H1 (cell line): ENCODE measurements at places on chromosomes 7 and 10.

- DNase-seq: no peak
Observed at GRCh38 chr7:123655614-123656013, at the start of gene LMOD2. Gene LMOD2 (plus strand): TSS chr7:123655866. CDS start chr7:123655964, 98 bp downstream.

DNA sequence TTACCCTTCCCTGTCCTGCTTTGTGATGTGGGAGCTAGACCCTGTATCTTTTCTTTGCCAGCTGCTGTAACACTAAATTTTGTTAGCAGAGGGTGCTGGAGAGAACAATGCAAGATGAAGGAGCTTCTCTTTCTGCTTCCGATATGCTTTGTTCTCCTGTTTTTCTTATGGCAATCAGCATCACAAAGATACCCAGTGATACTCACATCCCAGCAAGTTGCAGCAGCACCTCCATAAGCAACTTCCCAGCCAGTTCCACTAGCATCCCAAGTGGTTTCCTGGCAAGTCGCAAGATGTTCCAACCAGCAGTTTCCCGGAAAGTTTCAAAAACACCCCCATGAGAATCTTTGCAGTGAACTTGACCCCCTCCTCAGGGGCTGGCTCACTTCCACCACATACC is 148.6 kb downstream of the IMMP2L start:
- DNase-seq: no peak

- DNase-seq: no peak
Observed at GRCh38 chr10:3347413-3348182, 175.0 kb upstream of the PITRM1 start.

DNA sequence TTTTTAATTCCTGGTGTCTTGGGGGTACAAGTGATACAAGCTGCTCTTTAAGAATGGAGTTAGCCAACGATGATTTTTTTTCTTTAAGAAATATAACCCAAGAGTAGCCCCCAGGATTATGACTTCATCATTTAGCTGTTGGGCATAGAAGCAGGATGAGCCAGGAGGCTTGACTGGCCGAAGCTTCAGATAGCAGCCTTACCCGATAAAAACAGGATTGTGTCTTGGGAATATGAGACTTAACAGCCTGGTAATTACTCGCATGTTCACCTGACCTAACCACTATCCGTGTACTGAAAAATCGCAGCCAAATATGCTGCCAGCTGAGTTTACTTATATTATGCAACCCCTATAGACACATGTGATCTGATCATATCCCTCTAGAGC is 346.0 kb upstream of the BMPER start:
- DNase-seq: no peak

GRCh38 chr10:98435178-98435577 is 11.6 kb downstream of the HPS1 start:
- DNase-seq: no peak

DNA sequence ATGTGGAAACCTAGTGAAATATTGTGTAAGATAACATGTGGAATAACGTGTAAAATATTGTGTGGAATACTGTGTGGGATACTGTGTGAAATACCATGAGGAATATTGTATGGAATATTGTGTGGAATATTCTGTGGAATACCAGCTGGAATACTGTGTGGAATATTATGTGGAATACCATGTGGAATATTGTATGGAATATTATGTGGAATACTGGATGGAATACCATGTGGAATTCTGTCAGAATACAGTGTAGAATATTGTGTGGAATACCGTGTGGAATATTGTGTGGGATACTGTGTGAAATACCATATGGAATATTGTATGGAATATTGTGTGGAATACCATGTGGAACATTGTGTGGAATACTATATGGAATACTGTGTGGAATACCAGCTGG is 134.6 kb upstream of the CHST15 start:
- DNase-seq: no peak

- DNase-seq: no peak
Observed at GRCh38 chr10:3760083-3760482, 24.9 kb downstream of the KLF6 start.

DNA sequence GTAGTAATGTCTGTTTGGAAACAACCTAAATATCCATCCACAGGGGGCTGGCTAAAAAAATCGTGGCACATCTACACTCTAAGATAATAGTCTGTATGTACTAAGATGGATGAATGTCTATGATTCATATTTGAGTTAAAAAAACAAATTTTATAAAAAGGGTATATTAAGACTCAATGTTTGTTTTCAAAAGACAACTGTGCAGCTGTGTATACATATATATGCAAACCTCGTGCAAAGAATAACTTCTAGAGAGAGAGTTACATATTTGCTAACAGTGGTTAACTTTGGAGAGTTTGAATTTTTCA is 323.5 kb downstream of the PLXNA4 start:
- DNase-seq: no peak

DNA sequence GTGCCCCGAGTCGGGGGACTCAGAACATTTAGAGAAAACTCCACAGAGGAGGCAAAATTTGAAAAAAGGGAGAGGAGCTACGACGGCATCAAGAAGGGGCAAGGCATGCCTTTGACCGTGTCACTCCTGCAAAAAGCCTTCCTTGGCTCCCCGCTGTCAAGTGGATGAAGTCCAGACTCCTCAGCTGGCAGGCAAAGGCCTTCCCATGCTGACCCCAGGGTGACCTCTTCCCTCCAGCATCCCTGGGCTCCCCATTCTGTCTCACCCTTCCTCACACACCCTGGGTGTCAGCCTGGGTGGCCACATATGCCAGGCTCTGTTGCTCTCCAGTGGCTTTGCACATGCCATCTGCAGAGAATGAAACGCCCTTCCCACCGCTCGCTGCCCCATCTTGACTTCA is 88.4 kb upstream of the ZMIZ1 start:
- no peak for DNase-seq

- DNase-seq: no peak
Observed at GRCh38 chr10:129683519-129683918, 216.5 kb downstream of the MGMT start.

GRCh38 chr7:90238022-90238421 is 7.0 kb upstream of the CFAP69 start:
- no peak for DNase-seq

DNA sequence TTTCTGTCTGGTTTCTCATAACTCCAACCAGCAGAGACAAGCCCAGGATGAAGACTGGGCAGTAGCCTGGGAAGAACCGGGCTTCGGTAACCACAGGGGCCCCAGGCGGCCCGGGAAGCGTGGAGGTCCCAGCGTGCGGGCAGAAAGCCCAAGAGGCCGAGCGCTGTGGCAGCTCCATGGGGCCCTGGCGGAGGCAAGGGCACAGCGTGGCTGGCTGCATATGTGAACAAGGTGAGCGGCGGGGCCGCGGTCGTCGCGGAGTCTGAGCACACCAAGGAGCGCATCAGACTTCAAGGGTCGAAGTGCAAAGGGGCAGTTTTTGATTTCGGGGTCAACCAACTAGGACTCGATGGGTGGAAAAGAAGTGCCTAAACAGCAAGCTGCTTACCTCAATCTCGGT is 45.9 kb downstream of the AKR1D1 start:
- DNase-seq: no peak

DNA sequence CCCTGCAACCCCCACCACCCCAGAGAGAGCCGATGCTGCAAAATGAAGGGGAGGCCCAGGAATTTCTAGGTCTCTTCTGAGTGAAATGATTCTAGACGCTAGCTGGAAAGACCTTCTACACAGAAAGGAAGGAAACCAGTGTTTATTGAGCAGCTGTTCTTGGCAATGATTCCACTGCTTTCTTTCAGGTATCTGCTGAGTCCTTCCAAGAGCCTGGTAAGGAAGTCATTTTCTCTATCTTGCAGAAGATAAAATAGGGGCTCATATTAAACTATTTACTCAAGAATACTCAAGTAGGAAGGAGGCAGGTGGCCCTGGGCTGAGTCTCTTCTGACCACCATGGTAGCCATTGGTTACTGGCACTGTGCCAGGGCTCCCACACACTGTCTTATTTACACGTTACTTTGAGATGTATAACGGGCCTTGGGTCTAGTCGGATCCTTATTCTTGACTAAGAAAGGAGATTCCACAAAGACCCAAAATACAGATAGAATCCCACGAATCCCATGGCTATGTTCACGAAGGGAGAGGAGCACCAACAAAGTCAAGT is 112.1 kb downstream of the GALNT11 start:
- DNase-seq: no peak

- no peak for DNase-seq
Observed at GRCh38 chr10:28082316-28082715, 83.4 kb upstream of the ODAD2 start.

DNA sequence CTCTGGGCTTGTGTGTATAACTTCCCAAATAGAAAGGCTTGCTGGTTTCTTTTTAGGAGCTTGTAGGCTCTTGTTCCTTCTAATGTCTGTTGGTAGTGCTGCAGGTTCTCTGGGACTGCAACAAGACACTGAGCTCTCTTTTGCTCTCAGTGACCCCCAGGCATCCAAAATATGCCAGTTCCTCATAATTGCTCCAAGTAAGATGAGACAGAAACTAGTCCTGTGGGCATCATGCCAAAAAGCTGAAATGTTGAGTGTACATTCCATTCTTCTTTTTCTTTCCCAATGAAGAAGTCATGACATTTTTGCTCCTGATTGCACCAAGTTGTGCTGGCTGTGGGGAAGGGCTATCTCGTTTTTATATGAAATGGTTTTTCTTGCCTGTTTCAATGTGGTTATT is 7.1 kb upstream of the BTBD16 start:
- DNase-seq: no peak

- no peak for DNase-seq
Observed at GRCh38 chr10:102090772-102091171, 25.6 kb downstream of the HPS6 start.

- no peak for DNase-seq
Observed at GRCh38 chr7:111801277-111801676, 239.0 kb upstream of the IMMP2L start.

GRCh38 chr7:143387156-143387975 is 6.2 kb downstream of the ZYX start:
- peak; percentile 62 for DNase-seq

DNA sequence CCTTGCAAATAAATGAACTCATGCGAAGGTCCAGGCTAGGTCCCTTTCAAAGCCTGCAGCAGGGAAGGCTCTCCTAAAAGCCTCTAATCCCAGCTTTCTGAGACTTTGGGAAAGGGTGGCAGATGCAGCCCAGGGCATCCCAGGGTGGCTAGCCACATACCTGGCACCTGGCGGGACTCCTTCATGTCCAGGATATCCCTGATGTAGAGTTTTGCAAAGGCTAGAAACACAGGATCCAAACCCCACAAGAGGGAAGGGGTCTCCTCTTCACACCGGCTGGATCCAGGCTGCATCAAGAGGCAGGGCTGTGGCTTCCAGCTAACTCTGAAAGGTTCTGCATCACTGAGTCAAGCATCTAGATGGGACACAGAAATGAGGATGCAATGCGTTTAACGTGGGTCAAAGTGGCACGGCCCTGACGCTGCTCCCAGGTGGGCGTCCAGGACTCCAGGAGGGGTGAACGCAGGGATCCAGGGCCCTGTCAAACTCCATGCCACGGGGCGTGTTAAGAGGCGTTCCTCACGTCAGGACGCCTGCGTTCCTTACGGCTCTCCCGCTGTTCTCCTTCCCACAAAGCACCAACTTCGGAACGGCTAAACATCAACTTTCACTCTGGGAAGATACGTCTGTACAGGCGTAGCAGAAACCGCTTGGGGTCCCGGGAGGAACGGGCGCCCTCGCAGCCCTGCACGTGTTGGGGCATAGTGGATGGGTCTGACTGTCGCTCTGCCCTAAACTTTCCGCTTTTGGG is 507 bp downstream of the STN1 start:
- no peak for DNase-seq

DNA sequence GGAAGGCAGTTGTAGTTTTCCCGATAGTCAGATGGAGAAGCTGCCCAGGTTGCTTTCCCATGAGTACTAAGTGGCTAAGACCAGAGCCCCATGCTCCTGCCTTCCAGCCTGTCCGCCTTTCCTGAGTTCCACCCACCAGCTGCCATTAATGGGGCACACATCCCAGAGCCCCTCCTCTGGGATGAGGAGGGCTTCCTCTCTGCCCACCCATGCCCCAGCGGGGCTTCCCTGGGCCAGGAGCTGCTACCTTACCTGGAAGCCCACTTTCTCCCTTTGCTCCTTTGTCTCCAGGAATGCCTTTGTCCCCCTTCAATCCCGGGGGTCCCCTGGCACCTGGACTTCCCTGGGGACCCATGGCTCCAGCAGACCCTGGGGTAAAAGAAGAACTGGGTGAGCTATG is 7.8 kb downstream of the SFTPD start:
- peak; percentile 33 for DNase-seq

- DNase-seq: no peak
Observed at GRCh38 chr7:73705551-73705920, 13.9 kb downstream of the STX1A start.

GRCh38 chr10:21184216-21184615 is 287.1 kb upstream of the NEBL start:
- no peak for DNase-seq

- DNase-seq: no peak
Observed at GRCh38 chr7:75650062-75650461, 88.7 kb downstream of the HIP1 start.

GRCh38 chr7:47962262-47962661 is 14.0 kb upstream of the PKD1L1 start:
- DNase-seq: no peak

- no peak for DNase-seq
Observed at GRCh38 chr7:95871075-95871848, 98.9 kb downstream of the DYNC1I1 start.

DNA sequence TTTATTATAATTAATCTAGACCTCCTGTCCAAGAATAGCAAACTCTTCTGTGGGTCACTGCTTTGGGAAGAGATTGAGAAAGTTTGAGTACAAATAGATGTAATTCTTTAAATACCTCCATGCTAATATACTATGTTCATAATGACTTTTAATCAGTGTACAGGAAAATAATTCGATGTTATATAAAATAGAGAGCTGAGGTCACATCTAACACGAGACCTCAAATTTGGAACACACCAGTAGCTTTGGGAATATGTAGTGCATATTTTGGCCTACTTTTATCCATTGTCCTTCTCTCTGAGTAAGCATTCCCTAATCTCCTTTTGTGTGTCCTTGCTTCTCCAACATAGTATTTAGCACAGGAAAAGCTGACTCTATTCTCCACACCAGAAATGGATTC is 27.3 kb upstream of the CABCOCO1 start:
- no peak for DNase-seq

DNA sequence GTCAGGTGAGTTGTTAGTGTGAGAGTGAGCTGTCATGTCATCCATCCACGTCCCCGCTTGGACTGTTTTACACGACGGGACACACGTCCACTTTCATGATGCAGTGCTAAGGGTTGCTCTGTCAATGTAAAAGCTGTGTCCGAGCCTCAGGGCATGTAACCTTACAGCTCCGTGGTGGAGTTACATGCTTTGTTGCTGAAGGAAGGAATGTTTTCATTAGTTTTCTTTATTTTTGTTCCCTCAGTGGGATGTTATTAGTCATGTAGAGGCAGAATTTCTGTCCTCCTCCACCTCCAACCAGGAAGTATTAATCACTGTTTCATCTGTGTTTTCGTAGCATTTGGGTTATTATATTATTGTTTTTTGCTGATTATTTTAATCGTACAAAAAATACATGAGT is 88.6 kb downstream of the NRG3 start:
- DNase-seq: no peak
